ENCODE measurements at places on chromosomes 2 and 18.
A peak's percentile ranks its signal among the peaks of the same experiment; 100 is the strongest.

DNA sequence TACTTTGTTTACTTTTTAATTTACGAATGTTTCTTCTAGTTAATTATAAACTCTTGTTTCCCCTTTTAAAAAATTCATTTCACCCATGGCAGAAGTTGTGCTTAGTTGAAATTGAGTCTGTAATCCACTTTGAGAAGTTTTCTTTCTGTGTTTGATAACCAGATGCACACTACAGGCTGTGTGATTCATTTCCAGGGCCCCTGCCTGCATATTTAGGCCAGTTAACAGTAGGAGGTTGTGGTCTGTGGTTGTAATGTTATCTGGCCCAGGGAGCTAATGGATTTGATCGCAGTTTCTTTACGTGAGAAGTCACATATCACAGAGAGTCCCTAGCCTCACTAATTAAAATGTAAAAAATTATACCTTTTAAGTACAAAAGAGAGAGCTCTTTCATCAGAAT is 3.3 kb downstream of the CDH7 start:
- peak; percentile 11 for DNase-seq

- no peak for DNase-seq
Observed at GRCh38 chr2:163081754-163082153, 243.2 kb upstream of the KCNH7 start.

GRCh38 chr2:173150087-173150486 is 74.4 kb downstream of the MAP3K20 start:
- peak; percentile 41 for DNase-seq

DNA sequence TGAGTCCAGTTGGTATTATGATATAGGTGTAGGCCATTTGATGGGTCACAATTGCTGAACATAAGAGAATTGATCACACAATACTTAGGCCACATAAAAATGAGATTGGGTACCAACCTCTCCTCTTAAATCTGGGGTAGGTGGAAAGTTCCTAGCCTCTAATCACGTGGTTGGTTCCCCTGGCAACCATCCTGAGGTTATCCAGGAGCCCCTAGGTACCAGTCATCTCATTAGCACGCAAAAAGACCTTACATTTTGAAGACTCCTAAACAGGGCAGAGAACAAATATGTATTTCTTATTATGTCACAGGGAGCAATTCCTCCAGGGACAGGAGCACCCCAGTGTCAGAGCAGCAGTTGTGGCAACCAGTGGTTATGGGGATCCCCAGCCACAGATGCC is 12.7 kb upstream of the SELENOI start:
- DNase-seq = no peak

GRCh38 chr2:150479075-150479915 is 8.2 kb downstream of the RND3 start:
- DNase-seq = no peak

GRCh38 chr2:198098918-198099317 is 294.5 kb downstream of the PLCL1 start:
- no peak for DNase-seq

- no peak for DNase-seq
Observed at GRCh38 chr2:109164739-109165221, 35.8 kb downstream of the SH3RF3 start.

- no peak for DNase-seq
Observed at GRCh38 chr2:238635647-238636051, 208.9 kb downstream of the ASB1 start.

GRCh38 chr2:239328351-239329191 is 72.2 kb downstream of the HDAC4 start:
- DNase-seq = peak; percentile 52

- no peak for DNase-seq
Observed at GRCh38 chr18:77047803-77048419, 84.7 kb downstream of the MBP start.

- DNase-seq = no peak
Observed at GRCh38 chr2:113857464-113857863, 32.4 kb upstream of the ACTR3 start.

DNA sequence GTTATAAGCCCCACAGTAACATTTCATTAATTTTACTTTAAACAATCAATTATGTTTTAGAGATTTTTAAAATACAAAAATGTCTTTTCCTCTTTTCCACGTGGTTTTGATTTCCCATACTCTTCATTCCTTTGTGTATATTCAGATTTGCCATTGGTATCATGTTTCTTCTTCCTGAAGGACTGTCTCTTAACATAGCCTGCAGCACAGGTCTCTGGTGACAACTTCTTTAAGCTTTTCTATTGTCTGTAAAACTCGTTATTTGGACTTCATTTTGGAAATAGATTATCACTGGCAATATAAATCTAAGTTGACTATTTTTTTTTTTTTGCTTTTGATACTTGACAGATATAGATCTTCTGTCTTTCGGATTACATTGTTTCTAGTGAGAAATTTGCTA is 115.2 kb upstream of the KLHL29 start:
- no peak for DNase-seq

- no peak for DNase-seq
Observed at GRCh38 chr2:138838851-138839620, 58.8 kb upstream of the NXPH2 start.

DNA sequence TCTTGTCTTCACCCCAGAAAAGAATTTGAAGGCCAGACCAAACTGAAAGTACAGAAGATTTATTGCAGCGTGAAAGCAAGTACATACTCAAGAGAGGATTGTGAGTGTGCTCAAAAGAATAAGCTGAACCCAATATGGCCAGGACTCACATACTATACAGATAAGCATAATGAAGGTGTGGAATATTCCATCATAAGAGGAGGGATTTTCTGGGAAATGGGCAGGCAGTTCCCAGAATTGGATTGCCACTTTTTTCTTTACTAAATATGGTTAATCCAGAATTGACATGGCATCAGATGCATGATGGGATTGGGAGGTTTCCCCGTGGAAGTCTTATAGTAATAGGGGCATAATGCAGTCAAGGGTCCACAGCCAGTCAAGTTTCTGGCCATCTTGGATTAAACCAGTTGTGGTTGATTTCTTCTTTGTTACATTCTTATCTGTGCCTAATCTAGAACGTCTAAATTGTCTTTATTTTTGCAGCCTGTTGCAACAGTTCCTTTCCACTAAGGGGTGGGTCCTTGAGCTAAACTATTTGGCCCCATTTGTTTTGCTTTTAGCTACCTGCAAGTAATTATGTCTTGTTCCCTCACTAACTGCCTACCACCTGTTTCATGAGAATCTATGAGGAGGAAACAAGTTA is 9.0 kb downstream of the SP140L start:
- no peak for DNase-seq

- DNase-seq = no peak
Observed at GRCh38 chr2:64607381-64608304, 46.1 kb downstream of the SERTAD2 start.

GRCh38 chr18:23740105-23740830 is 51.0 kb downstream of the LAMA3 start:
- no peak for DNase-seq

- no peak for DNase-seq
Observed at GRCh38 chr2:88212251-88212790, 42.2 kb downstream of the THNSL2 start.

GRCh38 chr2:196183172-196183473 is 11.7 kb upstream of the STK17B start:
- no peak for DNase-seq

- no peak for DNase-seq
Observed at GRCh38 chr18:26181343-26181826, 44.9 kb upstream of the TAF4B start.

All from brain microvascular endothelial cell (primary cell).